ENCODE measurements at places on chromosomes 16 and 17. TPM values are rescaled to one million over a fixed set of nuclear protein-coding genes. Genes with fewer than 3 reads are reported as not detected.
A peak's percentile ranks its signal among the peaks of the same experiment; 100 is the strongest.

Gene NOG
- 0.77 TPM for total RNA-seq

DNA sequence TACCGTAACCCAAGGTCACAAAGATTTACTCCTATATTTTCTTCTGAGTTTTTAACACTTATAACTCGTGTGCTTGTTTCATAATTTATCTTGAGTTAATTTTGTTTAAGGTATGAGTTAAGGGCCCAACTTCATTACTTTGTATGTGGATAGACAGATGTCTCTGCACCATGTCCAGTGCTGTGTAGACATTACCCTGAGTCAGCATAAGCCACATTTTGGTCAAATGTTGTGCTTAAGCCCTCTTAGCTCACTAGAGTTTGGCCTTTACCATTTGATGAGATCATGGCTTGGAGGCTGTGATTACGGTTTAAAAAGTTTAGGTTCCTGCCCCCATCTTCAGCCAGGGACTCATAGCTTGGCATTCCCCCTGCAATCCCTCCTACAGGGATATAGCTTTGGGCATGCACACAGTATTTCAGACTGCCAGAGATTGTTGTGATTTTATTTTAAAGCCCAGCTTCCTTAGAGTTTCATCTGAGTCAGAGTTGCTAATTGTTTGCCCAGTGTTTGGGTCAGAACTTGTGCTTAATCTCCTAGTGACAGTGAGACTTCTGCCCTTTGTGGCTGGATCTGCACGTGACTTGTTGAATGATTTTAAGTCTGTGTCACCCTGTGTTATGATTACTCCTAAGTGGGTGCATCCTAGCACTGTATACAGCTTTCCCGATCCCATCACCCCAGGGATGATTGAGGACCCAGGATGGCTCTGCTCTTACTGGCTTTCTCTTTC is 393.1 kb downstream of the CNTNAP4 start:
- no peak for DNase-seq
- no peaks in the 10 kb centered on the region for H3K27me3 ChIP-seq
- H3K4me3 ChIP-seq = no peak overlapping the region
- H3K4me1 ChIP-seq = no peaks in the 10 kb centered on the region
- no peaks in the 10 kb centered on the region for H3K36me3 ChIP-seq
- H3K27ac ChIP-seq = no peak overlapping the region

Gene CDR2
- 24.3 TPM for total RNA-seq

Gene PRAC2
- total RNA-seq = not detected

Gene PRCD
- total RNA-seq = 0.82 TPM

- H3K4me1 ChIP-seq = peaks cover 63% of the 10 kb centered on the region
- peak; percentile 60 for DNase-seq
- H3K4me3 ChIP-seq = no peak overlapping the region
- H3K27ac ChIP-seq = peak overlapping the region; percentile 30
- H3K36me3 ChIP-seq = no peaks in the 10 kb centered on the region
Measured at GRCh38 chr17:3771140-3771539, 29.8 kb downstream of the ITGAE start.

Gene KRTAP2-1
- not detected for total RNA-seq

Gene PTX4
- total RNA-seq = 0.31 TPM

GRCh38 chr16:2584729-2585650 is 47.2 kb downstream of the PDPK1 start:
- H3K36me3 ChIP-seq = peaks cover 45% of the 10 kb centered on the region
- no peaks in the 10 kb centered on the region for H3K4me1 ChIP-seq
- H3K27me3 ChIP-seq = no peaks in the 10 kb centered on the region

- H3K27ac ChIP-seq = no peak overlapping the region
- no peaks in the 10 kb centered on the region for H3K27me3 ChIP-seq
- H3K4me1 ChIP-seq = peaks cover 14% of the 10 kb centered on the region
Measured at GRCh38 chr16:50202926-50203624, 50.0 kb downstream of the TENT4B start.

DNA sequence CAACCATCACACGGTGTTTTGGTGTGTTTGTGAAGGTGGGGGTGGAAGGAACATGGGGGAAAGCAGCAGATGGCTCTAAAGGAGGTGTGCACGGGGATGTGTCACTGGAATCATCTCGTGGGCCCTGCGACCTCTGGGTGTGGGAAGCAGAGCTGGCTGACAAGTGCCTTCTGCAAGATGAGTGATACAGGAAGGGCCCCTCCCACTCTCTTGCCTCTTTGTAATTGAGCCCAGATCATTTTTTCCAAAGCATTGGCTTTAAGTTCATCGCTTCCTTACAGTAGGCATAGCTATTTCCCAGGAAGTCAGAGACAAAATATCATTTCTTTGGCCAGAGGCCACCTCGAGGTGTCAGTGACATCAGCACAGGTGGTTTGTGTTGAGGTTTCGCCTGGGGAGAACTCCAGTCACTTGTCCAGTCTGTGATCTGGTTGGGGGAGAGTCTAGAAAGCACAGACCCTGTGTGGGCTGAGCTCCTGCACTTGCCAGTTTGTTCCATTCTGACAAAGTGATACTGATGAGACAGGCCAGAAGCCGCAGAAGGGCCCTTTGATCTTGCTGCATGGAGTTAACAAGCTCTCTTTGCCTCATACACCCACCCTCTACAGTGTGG is 20.6 kb upstream of the SNTB2 start:
- DNase-seq = no peak
- H3K4me1 ChIP-seq = peaks cover 13% of the 10 kb centered on the region
- H3K36me3 ChIP-seq = peaks cover 25% of the 10 kb centered on the region

- H3K27me3 ChIP-seq = no peaks in the 10 kb centered on the region
- H3K4me1 ChIP-seq = peaks cover 3% of the 10 kb centered on the region
- no peaks in the 10 kb centered on the region for H3K36me3 ChIP-seq
- no peak for DNase-seq
- no peak overlapping the region for H3K4me3 ChIP-seq
Measured at GRCh38 chr17:32689348-32689747, 187.6 kb downstream of the MYO1D start.

Gene KRT39
- not detected for total RNA-seq

DNA sequence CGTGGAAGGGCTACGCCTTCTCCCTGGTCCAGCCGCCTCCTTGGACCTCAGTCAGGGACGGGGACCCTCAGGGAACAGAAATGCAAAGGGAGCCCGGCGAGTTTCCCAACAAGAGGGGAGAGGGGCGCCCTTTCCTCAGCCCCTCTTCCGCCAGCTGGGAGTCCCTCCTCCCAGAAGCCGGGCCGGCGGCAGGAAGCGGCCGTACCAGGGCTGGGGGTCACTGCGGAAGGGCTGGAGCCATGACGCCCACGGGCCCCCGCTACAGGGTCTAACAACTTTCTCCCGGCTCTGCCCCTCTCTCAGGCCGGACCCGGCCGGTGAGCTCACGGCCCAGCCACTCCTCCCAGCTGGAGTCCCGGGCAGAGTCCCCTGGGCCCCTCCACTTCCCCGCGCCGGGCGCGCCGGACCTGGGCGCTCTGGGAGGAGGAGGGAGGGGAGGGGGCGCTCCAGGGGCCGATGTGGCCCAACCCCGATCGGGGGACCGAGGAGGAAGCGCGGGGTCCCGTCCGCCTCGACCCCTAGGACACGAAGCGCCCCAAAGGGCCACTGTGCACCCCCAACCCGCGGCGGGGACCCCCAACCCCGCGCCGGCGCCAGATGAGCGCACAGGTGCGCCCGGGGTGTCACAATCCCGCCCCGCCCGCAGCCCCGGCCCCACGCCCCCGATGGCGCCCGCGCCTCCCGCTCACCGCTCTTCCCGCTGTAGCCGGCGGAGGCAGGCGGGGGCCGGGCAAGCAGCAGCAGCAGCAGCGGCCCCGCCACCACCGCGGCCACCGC is 578 bp downstream of the PGAP6 start:
- peaks cover 46% of the 10 kb centered on the region for H3K4me1 ChIP-seq
- H3K4me3 ChIP-seq = peak overlapping the region; percentile 62
- peaks cover 11% of the 10 kb centered on the region for H3K36me3 ChIP-seq
- DNase-seq = no peak
- peak overlapping the region; percentile 5 for H3K27ac ChIP-seq

GRCh38 chr17:20993863-20994778 is 48.7 kb downstream of the USP22 start:
- no peaks in the 10 kb centered on the region for H3K36me3 ChIP-seq
- H3K4me3 ChIP-seq = no peak overlapping the region
- H3K27ac ChIP-seq = no peak overlapping the region
- no peaks in the 10 kb centered on the region for H3K27me3 ChIP-seq

DNA sequence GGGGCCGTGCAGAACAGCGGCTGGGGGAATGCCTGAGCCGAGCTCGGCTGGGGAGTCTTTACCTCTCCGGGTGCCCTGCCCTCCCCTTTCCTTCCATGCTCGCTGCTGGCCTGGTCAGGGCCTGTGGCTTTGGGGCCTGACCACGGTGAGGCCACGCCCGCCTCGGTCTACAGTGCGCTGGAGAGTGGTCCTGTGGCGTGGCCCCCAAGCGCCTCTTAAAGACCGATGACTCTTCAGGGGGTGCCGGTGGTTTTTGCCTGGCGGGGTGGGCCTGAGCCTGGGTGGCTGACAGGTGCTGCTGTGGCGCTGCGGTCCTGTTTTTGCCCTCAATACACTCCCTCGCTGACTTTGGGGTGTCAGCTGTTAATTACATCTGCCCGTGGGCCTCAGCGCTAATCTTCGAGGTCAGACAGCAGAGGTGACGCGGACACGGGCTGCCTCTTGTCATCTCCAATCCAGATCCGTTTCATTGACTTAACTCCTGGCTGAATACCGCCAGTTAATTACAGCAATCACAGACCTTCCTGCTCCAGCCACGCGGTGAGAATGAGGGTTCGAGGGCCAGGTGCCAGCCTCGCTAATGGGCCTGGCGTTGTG is 29.7 kb downstream of the GSE1 start:
- H3K27ac ChIP-seq = peak overlapping the region; percentile 44
- peaks cover 8% of the 10 kb centered on the region for H3K36me3 ChIP-seq
- H3K4me3 ChIP-seq = no peak overlapping the region
- peaks cover 52% of the 10 kb centered on the region for H3K4me1 ChIP-seq

DNA sequence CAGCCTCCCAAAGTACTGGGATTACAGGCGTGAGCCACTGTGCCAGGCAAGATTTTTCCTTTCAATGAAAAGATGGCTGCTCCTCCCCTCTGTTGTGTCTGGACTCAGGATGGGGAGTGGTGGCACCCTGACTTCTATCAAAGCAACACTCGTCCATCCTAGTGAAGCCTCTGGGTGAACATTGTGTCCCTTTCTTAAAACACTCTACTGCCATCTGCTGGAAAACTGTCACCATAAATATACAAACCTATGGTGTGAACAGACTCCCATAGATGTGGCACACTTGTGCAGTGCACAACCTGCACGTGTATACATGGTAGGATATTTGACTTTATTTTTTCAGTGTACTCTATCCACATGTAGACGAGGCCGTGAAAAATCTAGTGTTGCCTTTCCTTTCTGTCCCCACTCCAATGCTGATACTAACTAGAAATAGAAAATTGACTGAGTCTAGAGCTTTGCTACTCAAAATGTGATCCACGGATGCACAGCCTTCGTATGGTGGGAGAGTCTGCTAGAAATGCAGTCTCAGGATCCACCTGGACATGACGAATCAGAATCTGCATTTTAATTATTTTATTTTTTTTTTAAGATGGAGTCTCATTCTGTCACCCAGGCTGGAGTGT is 55.9 kb upstream of the PLCG2 start:
- peak; percentile 88 for DNase-seq
- no peaks in the 10 kb centered on the region for H3K27me3 ChIP-seq
- H3K27ac ChIP-seq = no peak overlapping the region
- no peak overlapping the region for H3K4me3 ChIP-seq

Gene BRICD5
- total RNA-seq = 3.6 TPM

DNA sequence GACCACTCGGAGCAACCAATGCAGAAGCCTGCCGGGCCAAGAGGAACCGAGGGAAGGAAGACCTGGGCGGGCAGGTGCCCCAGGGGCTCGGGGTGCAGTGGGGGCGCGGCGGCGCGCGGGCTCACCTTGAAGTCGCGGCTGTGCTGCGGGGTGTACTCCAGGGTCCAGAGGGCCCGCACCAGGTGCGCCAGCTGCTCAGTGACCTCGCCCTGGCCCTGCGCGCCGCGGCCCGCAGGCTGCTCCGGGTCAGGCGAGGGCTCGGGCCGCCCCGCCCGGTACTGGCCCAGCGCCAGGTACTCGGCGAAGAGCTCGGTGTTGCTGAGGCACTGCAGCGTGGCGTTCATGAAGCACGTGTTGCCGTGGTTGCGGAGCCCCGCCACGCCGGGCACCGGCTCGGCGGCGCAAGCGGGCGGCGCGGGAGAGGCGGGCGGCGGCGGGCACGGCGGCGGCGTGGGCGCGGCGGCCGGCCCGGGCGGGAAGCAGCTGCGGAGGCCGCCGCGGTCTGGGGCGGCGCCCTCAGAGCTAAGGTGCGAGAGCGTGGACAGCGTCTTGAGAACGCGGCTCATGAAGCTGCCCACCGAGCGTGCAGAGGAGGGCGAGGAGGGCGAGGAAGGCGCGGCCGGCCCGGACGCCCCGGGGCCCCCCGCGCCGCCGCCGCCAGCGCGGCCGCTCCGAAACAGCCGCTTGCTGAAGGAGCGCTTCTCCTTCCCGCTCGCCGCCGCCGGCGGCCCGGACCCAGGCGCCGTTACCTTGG is 562 bp downstream of the USP31 start:
- H3K36me3 ChIP-seq = no peaks in the 10 kb centered on the region
- H3K4me3 ChIP-seq = peak overlapping the region; percentile 26
- H3K27me3 ChIP-seq = no peaks in the 10 kb centered on the region
- peak; percentile 30 for DNase-seq
- no peak overlapping the region for H3K27ac ChIP-seq

GRCh38 chr16:578870-579405 is 9.2 kb downstream of the PIGQ start:
- H3K27ac ChIP-seq = no peak overlapping the region
- H3K36me3 ChIP-seq = peaks cover 2% of the 10 kb centered on the region
- H3K4me1 ChIP-seq = peaks cover 8% of the 10 kb centered on the region

- H3K4me3 ChIP-seq = no peak overlapping the region
- H3K27me3 ChIP-seq = no peaks in the 10 kb centered on the region
- H3K36me3 ChIP-seq = no peaks in the 10 kb centered on the region
- no peak for DNase-seq
- peaks cover 18% of the 10 kb centered on the region for H3K4me1 ChIP-seq
- no peak overlapping the region for H3K27ac ChIP-seq
Measured at GRCh38 chr16:73124665-73125375, 76.9 kb upstream of the ZFHX3 start.

- H3K27me3 ChIP-seq = no peaks in the 10 kb centered on the region
- no peak for DNase-seq
- no peaks in the 10 kb centered on the region for H3K4me1 ChIP-seq
- H3K36me3 ChIP-seq = peaks cover 48% of the 10 kb centered on the region
- H3K27ac ChIP-seq = no peak overlapping the region
Measured at GRCh38 chr16:3781421-3781820, 64.1 kb upstream of the TRAP1 start.

Gene PNMT
- total RNA-seq = 2.2 TPM

Gene ADAM11
- total RNA-seq = 0.28 TPM

GRCh38 chr17:48429638-48430586 is at the start of gene SKAP1:
TSS of gene SKAP1 (minus strand) at chr17:48430214.
- no peaks in the 10 kb centered on the region for H3K27me3 ChIP-seq
- H3K27ac ChIP-seq = peak within 1 kb of the TSS; percentile 94
- peak; percentile 65 for DNase-seq
- H3K4me3 ChIP-seq = peak within 1 kb of the TSS; percentile 97

Measured in natural killer cell (primary cell).